ENCODE measurements at places on chromosomes 12 and 14.

GRCh38 chr12:64733857-64734256 lies 25.3 kb downstream of the GNS start:
- DNase-seq, result peak; percentile 45

DNA sequence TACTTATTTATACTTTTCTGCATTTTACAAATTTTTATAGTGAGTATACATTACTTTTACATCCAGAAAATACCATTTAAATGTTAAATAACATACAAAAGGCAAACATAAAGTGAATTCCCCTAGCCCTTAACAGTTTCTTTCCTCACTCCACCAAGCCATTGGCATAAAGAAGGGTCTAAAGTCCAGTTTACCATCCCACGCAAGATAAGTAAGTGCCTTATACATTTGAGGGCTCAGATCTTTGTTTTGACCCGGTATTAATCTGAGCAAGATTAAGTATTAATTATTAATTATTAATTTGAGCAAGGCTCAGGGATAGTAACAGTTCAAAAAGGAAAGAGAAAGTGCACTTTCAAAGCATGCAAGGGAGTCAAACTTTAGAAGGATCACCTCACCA lies 182.9 kb downstream of the DICER1 start:
- DNase-seq, result no peak

DNA sequence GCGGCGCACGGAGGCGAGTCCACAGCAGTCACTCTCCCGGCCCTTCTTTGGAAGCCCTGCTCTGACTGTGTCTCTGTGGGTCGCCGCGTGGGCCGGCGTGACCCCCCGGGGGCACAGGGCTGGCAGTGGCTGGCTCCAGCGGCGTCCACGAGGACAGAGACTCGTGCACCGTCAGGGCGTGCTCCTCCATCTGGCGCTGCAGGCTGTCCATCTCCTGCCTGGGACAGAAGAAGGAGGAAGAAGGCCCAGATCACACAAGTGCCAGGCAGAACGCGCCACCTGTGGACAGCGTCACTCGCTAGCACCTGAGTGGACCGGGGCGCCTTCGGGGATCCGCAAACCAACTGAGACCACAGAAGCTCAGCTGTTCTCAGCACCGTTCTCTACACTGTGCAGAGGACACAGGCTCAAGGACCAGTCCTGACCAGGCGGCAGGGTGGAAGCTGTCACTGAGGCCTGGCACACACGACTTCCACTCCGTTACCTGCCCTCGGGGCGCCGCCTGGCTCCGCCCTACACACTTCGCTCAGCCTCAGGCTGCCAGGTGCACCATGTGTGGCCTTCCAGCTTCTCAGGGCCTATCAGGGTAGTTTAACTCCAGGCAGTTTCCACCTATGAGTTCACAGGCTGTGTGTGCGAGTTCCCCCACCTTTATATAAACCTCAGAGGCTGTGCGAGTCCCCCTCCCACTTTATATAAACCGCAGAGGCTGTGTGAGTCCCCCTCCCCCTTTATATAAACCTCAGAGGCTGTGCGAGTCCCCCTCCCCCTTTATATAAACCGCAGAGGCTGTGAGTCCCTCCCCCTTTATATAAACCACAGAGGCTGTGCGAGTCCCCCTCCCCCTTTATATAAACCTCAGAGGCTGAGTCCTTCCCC lies 11.7 kb upstream of the ANKLE2 start:
- DNase-seq, result no peak

GRCh38 chr14:34062353-34062973 lies 111.6 kb upstream of the EGLN3 start:
- no peak for DNase-seq

- no peak for DNase-seq
These were observed 118.4 kb downstream of the EPS8 start for GRCh38 chr12:15670756-15671155.

- DNase-seq, result no peak
These were observed 49.2 kb upstream of the DUSP6 start for GRCh38 chr12:89401433-89402058.

GRCh38 chr14:70382536-70382935 lies 23.1 kb upstream of the COX16 start:
- no peak for DNase-seq
